ENCODE measurements at places on chromosomes 3 and 15.

GRCh38 chr3:37053753-37054152 is 60.4 kb downstream of the MLH1 start:
- no peak for DNase-seq

- DNase-seq = no peak
Measured at GRCh38 chr15:96728591-96728990, 398.1 kb downstream of the NR2F2 start.

DNA sequence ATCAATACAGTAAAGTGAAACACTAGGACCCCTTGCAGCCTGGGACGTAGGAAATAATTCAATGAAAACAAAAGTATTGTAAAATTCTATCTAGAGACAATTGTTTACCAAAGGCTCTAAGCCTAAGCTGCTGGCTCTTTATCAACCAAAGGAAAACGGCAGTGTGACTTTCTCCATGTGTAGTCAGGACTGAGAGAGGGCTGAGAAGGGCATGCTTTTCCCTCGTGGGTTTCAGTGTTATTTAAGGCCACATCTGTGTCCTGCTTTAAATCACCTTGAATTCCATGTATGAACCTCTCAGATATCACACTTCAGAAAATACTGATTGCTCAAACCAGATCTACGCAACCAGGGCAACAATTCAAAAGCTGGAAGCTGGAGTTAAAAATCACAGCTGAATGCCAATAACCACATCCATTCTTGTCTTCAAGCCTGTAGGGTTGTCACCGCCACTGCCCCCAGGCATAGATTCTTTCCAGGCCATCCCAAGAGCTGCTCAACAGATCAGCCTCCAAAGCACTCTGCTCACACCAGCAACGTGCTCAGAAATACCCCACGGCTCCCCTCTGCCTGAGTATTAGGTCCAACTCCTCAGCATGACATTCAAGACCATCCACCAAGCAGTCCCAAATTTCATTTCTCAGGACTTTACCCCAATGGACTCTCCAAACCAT is 124.0 kb downstream of the SRGAP3 start:
- no peak for DNase-seq

DNA sequence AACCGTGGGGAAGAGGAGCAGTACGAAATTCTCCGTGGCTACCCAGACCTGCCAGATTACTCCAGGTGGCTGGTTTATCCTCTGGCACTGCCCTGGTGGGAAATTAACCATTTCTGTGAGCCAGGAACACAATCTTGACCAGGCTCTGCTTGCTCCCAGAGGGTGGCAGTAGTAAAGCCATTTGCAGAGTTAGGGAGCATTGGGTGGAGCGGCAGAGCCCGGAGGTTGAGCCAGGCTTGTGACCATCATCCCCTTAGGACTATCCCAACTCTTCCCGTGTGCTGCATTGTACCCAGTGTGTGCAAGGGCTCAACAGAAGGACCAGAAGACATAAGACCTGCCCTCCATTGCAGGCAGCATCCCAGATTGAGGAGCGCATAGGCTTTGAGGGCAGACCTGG is 5.3 kb downstream of the KNG1 start:
- DNase-seq = no peak

DNA sequence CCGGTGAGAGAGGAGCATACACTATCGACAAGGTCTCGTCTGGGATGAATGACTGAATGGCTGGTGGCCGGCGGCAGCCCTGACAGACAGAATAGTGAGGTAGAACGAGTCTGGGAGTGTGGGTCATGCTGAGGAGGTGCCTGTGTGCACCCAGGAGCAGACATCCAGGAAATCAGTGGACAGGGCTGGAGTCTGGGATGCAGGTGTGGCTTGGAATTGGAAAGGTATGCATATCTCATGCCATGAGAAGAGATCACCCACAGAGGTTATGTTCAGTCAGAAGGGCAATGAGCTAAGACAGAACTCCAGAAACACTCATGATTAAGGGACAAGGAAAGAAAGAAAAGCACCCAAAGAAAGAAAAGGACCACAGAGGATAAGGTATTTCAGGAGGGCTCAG is 20.8 kb downstream of the HACD2 start:
- no peak for DNase-seq

- DNase-seq = no peak
Measured at GRCh38 chr15:89704411-89704810, 13.8 kb downstream of the WDR93 start.

- DNase-seq = no peak
Measured at GRCh38 chr3:149796026-149796425, 3.7 kb upstream of the ANKUB1 start.

DNA sequence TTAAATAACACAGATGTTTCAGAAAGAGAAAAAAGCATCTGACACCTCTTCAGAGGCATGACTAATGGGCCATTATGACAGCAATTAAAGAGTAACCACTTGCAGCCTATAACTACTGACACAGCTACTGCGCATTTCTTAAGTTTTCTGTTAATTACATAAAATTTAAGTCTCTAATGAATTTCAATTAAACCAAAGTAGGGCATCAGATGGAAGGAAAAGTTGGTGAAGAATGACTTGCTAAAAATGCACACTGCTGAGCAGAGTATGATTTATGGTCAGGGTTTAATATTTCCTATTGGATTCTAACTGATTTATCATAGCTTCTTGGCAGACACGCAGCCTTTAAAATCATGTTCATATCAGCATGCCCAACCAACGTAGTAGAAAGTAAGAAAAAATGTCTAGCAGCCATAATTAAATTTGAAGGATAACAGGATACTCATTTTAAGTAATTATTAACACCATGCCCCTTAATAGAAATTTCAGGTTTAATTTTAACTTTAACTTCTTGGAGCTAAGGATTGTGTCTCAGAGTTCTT is 140.0 kb downstream of the CBLB start:
- DNase-seq = no peak

DNA sequence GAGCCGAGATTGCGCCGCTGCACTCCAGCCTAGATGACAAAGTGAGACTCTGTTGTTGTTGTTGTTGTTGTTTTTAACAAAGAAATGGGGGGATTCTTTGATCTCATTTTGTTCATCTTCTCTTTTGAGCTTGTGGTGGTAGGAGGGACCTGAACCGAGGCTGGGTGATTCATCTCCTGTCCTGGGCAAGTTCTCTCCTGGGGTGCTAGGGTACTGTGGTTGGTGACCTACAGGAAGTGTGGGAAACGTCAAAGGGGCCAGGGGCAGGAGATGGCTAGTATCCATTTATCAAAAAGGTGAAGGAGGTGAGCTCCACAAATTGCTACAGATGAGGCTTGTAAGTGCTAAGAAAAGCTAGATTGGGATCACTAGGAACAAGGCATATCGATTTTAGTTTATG is 14.3 kb downstream of the PPCDC start:
- DNase-seq = no peak

DNA sequence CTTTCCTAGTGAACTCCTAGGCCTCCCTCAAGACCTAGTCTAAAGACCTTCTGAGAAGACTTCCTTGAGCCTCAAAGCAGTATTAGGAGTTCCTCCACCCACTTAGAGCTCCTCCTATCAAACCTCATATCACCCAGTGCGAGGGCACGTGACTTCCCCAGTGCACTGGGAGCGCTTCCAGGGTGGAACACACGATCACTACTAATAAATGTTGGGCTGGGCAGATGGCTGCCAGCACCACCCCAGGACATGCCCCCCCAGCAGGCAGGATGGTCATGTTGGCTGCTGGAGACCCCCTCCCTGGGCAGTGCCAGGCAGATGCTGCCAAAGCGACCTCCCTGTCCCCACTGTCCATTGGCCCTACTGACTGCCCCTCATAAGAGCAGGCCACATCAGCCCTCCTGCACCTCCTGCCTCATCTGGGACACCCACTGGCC is 8.5 kb upstream of the PLXND1 start:
- no peak for DNase-seq

DNA sequence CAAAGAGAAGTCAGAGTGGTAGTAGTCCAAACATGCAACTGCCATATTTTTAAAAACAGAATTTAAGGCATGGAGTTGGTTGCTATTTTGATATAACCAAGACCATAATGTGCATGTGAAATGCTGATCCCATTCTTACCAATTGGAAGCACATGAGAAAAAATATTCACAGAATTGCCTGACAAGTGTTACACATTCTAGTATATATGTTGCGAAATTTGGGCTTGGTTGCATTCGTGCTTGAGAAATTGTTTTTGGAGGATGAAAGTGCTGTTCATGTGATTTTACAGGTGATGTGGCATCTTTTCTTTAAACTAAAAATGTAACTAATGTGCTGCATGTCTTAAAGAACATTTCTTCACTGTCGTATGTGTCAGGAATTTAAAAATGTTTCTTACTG is 199.7 kb downstream of the CHL1 start:
- no peak for DNase-seq
